Activated CD4-positive, alpha-beta T cell treated with anti-CD3 and anti-CD28 coated beads, Interleukin-2, amount 50 U/mL, for 1 hour (primary cell): ENCODE measurements at places on chromosomes 4 and X.
A peak's percentile ranks its signal among the peaks of the same experiment; 100 is the strongest.

DNA sequence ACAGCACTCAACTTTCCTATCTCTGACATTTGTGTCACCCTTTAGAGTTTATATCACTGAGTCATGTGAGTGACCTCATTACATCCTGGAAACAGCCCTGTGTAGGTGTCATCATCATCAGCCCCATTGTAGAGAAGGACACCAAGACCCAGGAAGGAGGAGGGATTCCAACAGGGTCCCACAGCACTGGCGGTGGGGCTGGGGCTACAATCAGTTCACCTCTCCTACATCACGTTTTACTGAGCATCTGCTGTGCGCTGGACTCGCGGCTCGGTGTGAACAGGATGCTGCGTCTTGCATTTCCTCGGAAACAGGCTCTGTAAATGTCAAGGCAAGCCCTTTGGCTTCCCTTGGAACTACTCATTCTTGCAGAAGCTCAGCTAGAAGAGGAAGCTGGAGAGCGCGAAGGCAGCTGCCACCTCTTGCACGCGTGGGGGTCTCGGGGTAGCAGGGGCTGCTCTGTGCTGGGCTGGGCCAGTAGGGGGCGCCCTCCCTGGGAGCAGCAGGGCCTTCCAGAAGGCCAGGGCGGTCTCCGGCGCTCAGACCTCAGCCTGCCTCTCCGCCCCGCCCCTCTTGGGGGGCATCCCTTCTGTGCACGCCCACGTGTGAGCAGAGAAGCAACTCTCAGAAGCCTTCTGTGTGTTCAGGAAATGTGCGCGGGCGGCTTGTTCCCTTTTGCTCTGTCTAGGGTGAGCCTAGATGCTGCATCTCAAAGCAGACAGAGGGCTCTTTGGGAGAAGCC is 29.0 kb downstream of the REELD1 start:
- DNase-seq = peak; percentile 20

DNA sequence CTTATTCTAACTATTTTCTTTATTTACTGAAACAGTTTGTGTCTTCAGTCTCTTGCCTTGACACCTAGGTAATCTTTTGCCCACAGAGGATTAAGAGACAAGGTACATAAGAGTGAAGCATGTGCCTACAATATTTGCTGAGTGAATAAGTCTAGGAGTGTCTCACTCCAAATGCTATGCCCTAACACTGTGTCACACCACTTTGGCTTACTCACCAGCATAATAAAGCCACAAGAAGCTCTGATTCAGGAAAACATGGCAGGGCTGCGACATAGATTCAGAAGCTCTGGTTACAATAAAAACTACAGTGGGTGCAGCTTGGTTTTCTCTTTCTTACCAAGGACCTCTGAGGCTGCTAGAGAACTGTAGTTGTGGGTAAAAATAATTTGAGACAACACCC is 127.1 kb downstream of the RBM46 start:
- DNase-seq = no peak

DNA sequence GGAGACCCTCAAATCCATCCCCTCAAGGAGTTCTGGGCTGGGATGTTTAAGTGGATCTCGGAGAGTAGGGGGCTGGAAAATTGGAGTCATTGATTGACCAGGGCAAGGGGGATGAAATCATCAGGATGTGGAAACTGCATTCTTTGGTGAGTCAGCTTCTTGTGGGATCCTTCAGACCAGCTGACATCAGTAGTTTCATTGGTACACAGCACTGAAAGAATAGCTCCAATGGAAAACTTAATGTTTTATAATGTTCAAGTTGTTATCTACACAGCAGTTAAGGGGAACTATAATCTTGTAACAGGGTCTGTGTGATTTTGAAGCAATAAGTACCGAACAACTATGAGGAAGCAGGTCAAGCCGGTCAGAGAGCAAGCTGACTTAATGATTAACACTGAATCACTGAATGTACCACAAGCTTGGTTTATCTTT is 506.1 kb downstream of the RPA4 start:
- DNase-seq = no peak

DNA sequence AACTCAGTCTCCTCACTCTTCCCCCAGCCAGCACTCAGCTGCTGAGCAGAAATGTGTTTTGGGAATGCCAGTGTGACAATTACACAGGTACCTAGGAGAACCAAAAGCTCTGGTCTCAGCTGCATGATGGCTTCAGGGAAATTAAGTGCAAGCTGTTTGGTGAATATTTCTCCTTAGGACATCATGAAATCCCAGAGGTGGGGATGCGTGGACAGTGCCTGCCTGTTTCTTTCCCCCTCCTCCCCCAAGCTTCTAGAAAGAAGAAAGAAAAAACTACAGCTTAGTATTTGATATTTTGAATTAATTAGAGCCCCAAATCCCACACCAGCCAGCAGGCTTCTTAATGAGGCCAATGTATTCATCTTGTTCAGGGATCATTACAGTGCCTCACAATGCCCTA is 243.0 kb downstream of the IDS start:
- DNase-seq = no peak

GRCh38 chr4:143713955-143714625 is 13.6 kb upstream of the FREM3 start:
- DNase-seq = no peak

DNA sequence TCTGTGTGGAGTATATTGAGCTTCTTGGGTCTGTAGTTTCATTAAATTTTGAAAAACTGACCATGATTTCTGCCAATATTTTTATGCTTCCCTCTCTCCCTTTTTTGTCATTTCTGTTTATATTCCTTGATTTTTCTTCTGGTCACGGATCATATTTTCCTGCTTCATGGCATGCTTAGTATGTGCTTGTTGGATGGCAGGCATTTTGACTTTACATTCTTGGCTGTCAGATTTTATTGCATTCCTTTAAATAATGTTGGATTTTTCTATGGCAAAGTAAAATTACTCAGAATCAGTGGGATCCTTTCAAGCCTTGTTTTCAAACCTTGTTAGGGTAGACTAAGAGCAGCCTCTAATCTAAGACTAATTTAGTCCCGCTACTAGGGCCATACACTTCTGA is 531.8 kb downstream of the IL15 start:
- no peak for DNase-seq

GRCh38 chrX:14039344-14039743 is 9.7 kb upstream of the GEMIN8 start:
- peak; percentile 50 for DNase-seq

DNA sequence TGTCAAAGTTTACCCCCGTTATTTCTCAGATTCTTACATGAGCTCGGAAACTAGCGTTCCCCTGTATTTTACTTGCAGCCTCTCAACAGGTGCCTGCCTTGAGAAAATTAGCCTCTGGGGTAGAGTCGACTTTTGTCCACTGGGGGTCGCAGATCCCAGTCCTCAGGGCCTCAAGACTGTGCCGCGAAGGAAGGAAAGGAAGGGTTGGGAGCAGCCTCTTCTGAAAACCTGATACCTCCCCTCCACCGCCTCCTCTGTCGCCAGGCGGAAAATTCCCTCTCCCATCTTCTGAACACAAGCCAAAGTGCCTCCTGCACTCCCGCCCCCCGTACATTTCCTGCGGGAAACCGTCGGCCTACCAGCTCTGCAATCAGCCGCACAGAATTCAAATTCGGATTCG is 44.4 kb upstream of the TMSB15B start:
- DNase-seq = peak; percentile 32

DNA sequence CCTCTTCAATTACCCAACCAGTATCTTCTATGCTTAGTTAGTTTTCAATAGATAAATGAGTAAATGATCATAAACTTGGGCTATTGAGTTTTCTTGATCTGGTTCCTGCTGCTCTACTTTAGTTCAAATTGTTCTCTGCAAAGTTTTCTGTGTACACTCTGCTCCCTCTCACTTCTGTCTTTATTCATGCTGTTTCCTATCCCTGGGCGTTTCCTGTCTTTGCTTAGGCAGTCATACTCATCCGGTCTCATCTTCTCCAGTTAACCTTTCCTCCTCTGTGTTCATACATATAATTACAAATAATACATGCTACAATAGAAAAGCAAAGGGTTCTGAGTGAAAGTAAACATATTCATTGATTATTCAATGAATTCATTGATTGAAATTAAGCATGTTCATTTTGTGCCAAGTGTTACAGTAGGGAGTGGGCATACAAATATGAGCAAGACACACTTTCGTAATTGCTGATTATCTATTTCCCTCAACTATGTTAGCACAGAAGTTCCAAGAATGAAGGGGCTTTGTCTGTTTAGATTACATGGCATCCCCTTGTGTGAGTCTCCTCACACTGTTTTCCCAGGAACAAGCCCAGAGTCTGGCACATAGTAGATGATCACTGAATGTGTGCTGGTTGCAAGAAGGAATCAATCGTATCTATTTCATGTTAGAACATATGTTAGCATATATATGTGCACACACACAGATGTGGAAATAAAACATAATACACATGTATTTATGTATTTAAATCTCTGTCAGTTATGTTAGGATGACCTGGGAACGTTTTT is 1.1 kb downstream of the RAB39B start:
- no peak for DNase-seq

GRCh38 chr4:20428436-20429160 is 176.9 kb downstream of the SLIT2 start:
- DNase-seq = no peak

DNA sequence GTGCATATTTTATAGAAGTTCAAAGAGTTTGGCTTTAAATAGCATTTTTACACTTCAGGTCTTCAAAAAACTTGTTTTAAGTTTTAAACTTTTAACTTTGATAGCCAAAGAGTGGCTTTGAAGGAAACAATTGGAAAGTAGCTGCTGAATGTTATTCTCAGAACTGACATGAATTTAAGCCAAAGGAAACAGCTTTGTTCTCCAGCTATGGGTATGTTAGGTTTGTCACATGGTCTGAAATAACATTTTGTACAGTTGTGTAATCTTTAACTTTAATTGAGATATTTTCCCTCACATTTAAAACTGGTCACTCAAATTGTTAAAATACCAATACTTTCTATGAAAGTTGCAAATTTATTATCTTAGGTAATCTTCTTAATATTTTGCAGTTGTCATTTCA is 564.7 kb downstream of the IL15 start:
- no peak for DNase-seq

DNA sequence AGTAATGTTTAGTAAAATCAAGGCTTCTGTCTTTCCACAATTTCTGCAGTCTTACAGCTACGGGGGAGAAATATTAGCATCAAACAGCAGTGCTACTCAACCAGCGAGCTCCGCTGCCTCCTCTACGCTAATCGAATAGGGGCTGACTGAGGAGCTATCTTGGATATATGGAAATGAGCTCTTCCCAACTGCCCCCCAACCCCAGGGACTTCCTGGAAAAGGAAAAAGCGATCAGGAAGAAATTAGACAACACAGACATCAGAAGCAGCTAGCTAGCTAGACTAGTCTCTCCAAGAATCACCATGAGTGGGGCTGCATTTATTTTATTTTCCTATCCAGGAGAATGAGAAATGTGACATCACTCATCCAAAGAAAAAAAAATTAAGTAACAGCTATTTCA is 7.6 kb downstream of the NKX6-1 start:
- DNase-seq = no peak

DNA sequence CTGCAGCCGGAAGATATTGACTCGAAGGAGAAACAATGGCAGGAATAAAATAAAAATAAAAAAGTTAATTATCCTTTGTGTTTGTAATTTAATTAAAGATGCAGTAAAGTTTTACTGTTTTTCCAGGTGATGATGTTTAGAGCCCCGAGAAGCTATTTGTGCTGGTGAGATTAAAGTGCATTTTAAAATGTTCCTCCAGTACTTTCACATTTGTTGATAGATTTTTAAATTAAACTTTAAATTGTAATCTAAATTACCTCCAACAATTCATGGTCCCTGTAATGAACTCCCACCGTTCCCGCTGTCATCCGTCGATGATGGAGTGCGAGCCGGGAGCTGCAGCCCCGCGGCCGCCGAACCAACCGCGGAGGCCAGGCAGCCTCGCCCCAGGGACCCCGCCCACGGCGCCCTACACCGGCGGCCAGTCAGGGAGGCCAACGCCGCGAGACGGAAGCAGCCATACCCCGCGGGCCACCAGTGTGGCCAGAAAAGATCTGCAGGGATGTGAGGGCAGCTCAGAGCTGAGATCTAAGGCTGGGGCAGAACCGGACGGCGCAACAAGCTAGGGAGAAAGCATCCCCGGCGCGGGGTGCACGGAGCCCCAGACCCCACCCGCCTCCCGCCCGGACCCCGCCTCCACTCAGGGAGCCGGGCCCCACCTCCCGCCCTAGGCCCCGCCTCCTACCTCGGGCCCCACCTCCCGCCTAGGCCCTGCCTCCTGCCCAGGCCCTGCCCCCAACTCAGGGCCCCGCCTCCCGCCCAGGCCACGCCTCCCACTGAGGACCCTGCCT is 104.0 kb downstream of the FAM53A start:
- peak; percentile 94 for DNase-seq

DNA sequence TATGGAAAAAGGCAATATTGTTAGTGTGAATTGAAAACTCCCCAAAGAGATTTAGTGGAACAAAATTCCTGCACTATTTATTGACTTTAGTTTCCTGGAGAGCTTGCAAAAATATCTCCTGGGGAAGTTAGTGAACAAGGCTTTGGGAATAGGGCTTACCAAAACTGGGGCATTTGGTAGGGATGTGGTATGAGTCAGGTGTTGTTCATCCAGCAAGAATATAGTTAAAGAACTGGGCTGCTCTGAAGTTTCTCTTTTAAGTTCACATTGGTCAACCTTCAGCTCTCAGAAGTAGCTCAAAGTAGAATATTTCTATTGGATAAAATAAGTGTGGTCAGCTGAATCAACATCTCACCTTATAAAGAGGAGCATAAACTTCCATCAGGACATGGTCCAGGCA is 185.0 kb downstream of the CPE start:
- no peak for DNase-seq

DNA sequence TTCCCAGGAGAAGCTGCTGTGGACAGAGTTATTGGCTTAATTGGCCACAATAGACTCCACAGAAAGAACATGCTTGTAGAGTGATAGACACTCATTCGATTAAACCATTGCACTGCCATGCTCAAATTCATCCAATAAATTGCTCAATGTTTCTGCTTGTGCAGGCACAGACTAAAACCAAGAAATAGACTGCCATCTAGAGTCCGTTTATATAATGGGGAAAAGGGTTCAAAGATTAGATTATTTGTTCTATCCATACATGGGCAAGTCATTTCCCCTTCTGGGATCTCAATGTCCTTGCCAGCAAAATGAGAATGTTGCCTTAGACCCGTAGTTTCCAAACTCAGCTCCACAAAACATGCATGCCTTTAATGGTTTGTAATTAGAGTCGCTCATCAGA is 8.7 kb downstream of the SMIM10 start:
- DNase-seq = no peak

GRCh38 chr4:179353786-179354185 is 1911.5 kb upstream of the AGA start:
- DNase-seq = no peak

GRCh38 chrX:45762699-45763647 is 562.3 kb upstream of the DIPK2B start:
- no peak for DNase-seq
